Glutamatergic neuron (in vitro differentiated cells): ENCODE measurements at places on chromosomes 3 and 15.
A peak's percentile ranks its signal among the peaks of the same experiment; 100 is the strongest.

- H3K36me3 ChIP-seq = no peaks in the 10 kb centered on the region
- H3K4me3 ChIP-seq = no peak overlapping the region
- H3K4me1 ChIP-seq = peaks cover 9% of the 10 kb centered on the region
- H3K27me3 ChIP-seq = no peaks in the 10 kb centered on the region
- no peak for DNase-seq
Observed at GRCh38 chr3:17359911-17360310, 382.5 kb downstream of the TBC1D5 start.

DNA sequence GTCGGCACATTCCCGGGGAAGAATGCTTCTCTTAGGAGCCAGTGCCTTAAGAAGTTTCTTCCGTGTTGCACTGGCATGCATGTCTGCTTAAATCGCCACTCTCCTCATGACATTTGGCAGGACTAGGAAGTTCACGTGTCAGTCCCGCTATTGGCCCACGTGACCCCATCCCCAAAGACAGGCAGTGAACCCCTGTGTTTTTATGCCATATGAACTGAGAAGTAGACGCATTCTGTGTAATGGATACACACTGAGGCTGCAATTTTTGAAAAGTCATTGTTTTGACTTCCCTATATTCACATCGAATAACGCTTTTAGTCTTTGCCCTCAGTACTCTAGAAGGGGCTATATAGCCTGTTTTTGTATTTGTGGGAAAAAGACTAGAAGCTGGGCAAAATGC lies 125.6 kb upstream of the TBL1XR1 start:
- H3K27ac ChIP-seq = no peak overlapping the region
- no peak for DNase-seq
- H3K36me3 ChIP-seq = no peaks in the 10 kb centered on the region
- no peaks in the 10 kb centered on the region for H3K27me3 ChIP-seq
- H3K4me1 ChIP-seq = peaks cover 8% of the 10 kb centered on the region
- no peak overlapping the region for H3K4me3 ChIP-seq

GRCh38 chr15:62841269-62841628 lies 201.3 kb upstream of the TPM1 start:
- H3K27me3 ChIP-seq = peaks cover 4% of the 10 kb centered on the region
- H3K27ac ChIP-seq = no peak overlapping the region
- H3K4me3 ChIP-seq = no peak overlapping the region
- peaks cover 15% of the 10 kb centered on the region for H3K36me3 ChIP-seq
- no peak for DNase-seq
- peaks cover 5% of the 10 kb centered on the region for H3K4me1 ChIP-seq

DNA sequence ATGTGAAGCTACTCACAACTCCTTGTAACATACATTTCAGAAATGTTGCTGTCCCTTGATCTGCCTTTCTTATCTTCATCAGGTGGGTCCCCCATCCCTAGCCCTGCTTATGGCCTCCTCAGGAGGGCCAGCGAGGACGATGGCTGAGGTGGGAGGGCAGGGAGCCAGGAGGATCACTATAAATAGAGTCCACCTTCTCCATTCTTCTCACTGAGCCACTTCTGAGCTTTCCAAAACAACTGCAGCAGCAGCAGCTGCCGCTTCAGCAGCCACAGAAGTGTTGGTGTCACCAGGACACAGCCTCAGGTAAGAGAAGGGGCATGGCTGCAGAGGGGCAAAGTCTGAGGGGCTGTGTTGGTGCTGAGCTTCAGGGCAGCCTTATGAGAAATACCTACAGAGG lies 53.5 kb downstream of the ANAPC13 start:
- peaks cover 18% of the 10 kb centered on the region for H3K4me1 ChIP-seq
- no peak overlapping the region for H3K27ac ChIP-seq
- H3K27me3 ChIP-seq = peaks cover 3% of the 10 kb centered on the region
- no peaks in the 10 kb centered on the region for H3K36me3 ChIP-seq
- H3K4me3 ChIP-seq = no peak overlapping the region
- no peak for DNase-seq

DNA sequence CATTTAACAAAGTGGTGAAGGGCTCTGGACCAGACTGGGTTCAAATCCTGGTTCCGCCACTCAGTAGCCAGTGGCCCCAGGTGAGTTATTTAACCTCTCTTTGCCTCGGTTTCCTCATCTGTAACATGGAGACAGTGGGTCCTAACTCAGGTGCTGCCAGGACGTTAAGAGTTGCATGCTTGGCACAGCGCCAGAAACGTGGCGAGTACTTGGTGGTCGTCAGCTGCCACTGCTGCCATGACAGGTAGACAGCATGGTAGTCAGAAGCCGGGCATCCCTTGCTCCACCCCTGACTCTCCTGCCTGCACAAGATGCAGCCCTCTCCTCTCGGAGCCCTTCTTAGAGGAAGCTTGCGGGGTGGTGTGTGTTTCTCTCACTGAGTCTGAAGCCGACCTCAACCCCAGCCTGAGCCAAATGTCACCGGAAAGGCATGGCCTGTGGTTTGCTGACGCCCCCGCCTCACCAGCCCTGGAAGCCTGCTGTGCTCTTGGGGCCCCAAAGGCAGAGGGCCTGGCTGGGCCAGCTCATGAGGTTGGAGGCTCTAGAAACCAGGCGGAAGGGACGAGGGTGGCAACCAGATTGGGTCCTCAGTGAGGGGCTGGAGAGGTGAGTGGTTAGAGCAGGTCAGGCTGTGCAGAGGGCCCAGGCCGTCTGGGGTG lies 160.8 kb upstream of the TLE3 start:
- peaks cover 7% of the 10 kb centered on the region for H3K36me3 ChIP-seq
- H3K4me1 ChIP-seq = peaks cover 26% of the 10 kb centered on the region
- H3K27ac ChIP-seq = no peak overlapping the region
- H3K27me3 ChIP-seq = peaks cover 8% of the 10 kb centered on the region
- DNase-seq = no peak

GRCh38 chr3:131091768-131092167 lies 65.1 kb downstream of the NEK11 start:
- no peaks in the 10 kb centered on the region for H3K4me1 ChIP-seq
- no peak overlapping the region for H3K27ac ChIP-seq
- H3K4me3 ChIP-seq = no peak overlapping the region
- H3K36me3 ChIP-seq = no peaks in the 10 kb centered on the region
- no peaks in the 10 kb centered on the region for H3K27me3 ChIP-seq

DNA sequence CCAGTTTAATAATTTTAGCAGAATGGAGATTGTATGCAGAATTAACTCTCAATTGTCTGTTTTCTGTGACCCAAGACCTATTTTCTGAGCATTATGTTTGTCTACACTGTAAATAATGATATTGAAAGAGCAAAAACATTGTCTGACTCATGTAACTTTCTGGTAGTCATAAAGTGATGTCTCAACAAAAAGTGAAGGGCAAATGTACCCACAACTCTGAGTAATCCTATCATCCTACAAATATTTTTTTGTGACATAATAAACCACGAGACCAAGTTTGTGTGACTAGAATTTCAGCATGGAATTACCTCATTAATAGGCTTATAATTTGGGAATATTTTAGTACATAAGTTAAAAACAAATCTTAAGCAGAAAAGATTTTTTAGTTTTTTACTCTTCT lies 15.4 kb upstream of the ABHD10 start:
- H3K36me3 ChIP-seq = no peaks in the 10 kb centered on the region
- H3K27ac ChIP-seq = no peak overlapping the region
- DNase-seq = no peak
- no peak overlapping the region for H3K4me3 ChIP-seq

- peak overlapping the region; percentile 71 for H3K27ac ChIP-seq
- peaks cover 4% of the 10 kb centered on the region for H3K4me1 ChIP-seq
- H3K27me3 ChIP-seq = no peaks in the 10 kb centered on the region
- no peak for DNase-seq
- no peak overlapping the region for H3K4me3 ChIP-seq
Observed at GRCh38 chr3:105065895-105066839, 300.5 kb upstream of the ALCAM start.

GRCh38 chr15:45641374-45641781 lies 6.5 kb downstream of the SQOR start:
- H3K4me1 ChIP-seq = no peaks in the 10 kb centered on the region
- no peaks in the 10 kb centered on the region for H3K36me3 ChIP-seq
- H3K27me3 ChIP-seq = peaks cover 3% of the 10 kb centered on the region
- DNase-seq = no peak
- no peak overlapping the region for H3K4me3 ChIP-seq

- no peak for DNase-seq
- peaks cover 14% of the 10 kb centered on the region for H3K36me3 ChIP-seq
- H3K27me3 ChIP-seq = peaks cover 2% of the 10 kb centered on the region
- no peak overlapping the region for H3K27ac ChIP-seq
Observed at GRCh38 chr3:105967117-105967516, 98.3 kb upstream of the CBLB start.

DNA sequence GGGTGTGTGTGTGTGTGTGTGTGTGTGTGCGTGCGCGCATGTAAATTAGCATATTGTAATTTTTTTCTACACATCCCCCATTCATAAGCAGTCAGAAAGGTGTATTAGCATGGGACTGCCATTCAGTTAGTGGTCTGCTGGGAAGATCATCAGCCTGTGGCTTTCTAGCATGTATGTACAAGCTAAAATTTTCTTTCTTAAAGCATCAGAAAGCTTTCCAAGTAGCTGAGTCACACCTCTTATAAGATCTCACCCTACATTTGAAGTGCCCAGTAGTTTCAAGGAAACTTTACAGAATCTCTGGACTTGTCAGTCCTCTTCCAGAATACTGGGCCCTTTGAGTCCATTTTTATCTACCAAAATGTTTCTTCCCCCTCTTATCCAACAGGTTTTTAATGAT lies 411.4 kb upstream of the TPRG1 start:
- peaks cover 4% of the 10 kb centered on the region for H3K4me1 ChIP-seq
- DNase-seq = no peak

DNA sequence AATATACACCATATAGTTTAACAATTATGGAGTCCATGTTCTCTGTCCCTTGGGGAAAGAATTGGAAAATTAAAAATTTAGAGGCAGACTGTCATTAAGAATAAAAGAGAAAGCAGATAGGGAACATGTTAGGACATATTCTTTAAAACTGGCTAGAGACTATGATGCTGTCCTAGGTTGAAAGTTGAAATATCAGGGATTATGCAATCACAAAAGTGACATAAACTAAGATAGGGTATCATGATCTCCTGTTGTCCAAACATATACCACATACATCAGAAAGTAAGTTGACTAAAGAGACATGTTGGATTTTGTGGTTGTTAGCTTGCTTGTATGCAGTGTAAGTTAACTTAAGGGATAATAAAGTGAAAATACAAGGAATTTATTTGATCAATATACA lies 9.9 kb upstream of the EID1 start:
- peaks cover 3% of the 10 kb centered on the region for H3K27me3 ChIP-seq
- H3K36me3 ChIP-seq = no peaks in the 10 kb centered on the region
- peaks cover 15% of the 10 kb centered on the region for H3K4me1 ChIP-seq
- no peak overlapping the region for H3K4me3 ChIP-seq
- no peak overlapping the region for H3K27ac ChIP-seq

DNA sequence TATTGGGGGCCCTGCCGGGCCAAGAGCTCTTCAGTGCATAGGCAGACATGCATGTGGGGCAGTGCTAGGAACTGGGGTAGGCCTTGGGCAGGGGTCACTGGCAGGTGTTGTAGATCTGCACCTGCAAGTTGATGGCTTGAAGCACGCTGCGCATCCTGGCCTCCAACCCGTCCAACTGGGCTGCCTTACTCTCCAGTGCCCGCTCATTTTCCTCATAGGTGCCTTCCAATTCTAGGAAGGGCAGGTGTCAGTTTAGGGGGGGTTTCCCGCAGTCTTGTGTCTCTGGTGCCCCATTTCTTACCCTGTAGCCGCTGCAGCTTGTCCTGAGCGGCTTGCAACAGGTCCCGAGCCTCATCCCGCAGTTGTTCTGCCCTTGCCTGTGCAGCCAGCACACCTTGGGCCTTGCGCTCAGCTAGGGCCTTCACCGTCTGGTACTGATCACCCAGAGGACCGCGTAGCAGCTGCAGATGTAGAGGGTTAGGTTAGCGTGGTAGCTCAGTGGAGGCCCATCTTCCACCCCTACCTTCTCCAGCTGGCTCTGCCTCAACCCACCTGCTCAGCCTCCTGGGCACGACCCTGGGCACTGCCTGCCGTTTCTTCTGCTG lies 611 bp upstream of the USP19 start:
- H3K36me3 ChIP-seq = no peaks in the 10 kb centered on the region
- H3K4me1 ChIP-seq = no peaks in the 10 kb centered on the region
- H3K27me3 ChIP-seq = peaks cover 10% of the 10 kb centered on the region
- DNase-seq = no peak
- peak overlapping the region; percentile 50 for H3K4me3 ChIP-seq

- peaks cover 25% of the 10 kb centered on the region for H3K4me1 ChIP-seq
- no peaks in the 10 kb centered on the region for H3K36me3 ChIP-seq
- no peak overlapping the region for H3K27ac ChIP-seq
- peak overlapping the region; percentile 10 for H3K4me3 ChIP-seq
- DNase-seq = no peak
Observed at GRCh38 chr3:31908391-31909097, 72.5 kb downstream of the OSBPL10 start.

DNA sequence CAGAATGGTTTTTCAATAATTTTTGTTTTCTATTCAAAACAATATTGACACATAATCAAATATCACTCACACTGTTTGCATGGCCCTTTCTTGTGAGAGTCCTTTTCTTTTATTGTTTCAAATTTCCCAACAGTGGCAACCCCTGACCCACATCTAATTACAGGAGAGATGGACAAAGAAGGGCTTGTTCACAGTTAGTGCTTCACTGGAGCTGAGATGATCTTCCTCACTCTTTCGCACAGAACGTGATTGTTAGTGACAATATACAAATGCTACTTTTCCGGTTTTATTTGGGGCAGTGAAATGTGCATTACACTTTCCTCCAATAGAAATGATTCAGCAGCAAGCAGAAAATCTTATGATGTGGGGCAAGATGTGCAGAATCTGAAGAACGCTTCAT lies 38.6 kb upstream of the TTC14 start:
- no peak overlapping the region for H3K4me3 ChIP-seq
- no peak for DNase-seq
- no peaks in the 10 kb centered on the region for H3K27me3 ChIP-seq
- H3K36me3 ChIP-seq = peaks cover 7% of the 10 kb centered on the region

- no peaks in the 10 kb centered on the region for H3K4me1 ChIP-seq
- H3K27ac ChIP-seq = no peak overlapping the region
- H3K4me3 ChIP-seq = no peak overlapping the region
- no peaks in the 10 kb centered on the region for H3K27me3 ChIP-seq
Observed at GRCh38 chr15:76945494-76946093, 14.0 kb downstream of the RCN2 start.

DNA sequence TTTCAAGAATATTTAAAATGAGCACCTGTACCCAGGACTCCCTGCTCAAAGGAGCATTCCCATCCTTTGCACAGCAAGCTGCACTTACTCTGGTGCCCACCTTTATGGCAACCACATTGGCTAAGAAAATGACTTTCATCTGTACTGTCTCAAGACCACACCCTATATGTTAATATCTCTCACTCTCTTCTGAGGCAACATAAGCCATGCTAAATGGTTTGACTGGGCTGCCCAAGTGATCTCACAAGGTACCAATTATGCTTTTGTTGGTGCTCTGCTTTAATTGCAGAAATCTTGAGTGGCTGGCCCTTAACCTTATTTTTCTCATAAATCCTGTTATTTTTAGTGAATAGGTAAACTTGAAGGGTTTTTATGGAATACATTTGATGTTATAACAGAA lies 17.7 kb downstream of the RYK start:
- no peaks in the 10 kb centered on the region for H3K27me3 ChIP-seq
- no peak for DNase-seq
- no peak overlapping the region for H3K27ac ChIP-seq
- peaks cover 4% of the 10 kb centered on the region for H3K4me1 ChIP-seq
- H3K4me3 ChIP-seq = no peak overlapping the region
